ENCODE measurements at places on chromosomes 1 and 21. TPM values are rescaled to one million over a fixed set of nuclear protein-coding genes. Genes with fewer than 3 reads are reported as not detected.

The S100A9 gene
- not detected for total RNA-seq

The LRRC53 gene
- total RNA-seq = not detected

The KRTAP21-2 gene
- total RNA-seq = not detected

The LTN1 gene
- total RNA-seq = 26.5 TPM

The TGFB2 gene
- not detected for total RNA-seq

The LCE3B gene
- total RNA-seq = not detected

The KCNJ9 gene
- not detected for total RNA-seq

The CD164L2 gene
- total RNA-seq = not detected

The WNT4 gene
- not detected for total RNA-seq

DNA sequence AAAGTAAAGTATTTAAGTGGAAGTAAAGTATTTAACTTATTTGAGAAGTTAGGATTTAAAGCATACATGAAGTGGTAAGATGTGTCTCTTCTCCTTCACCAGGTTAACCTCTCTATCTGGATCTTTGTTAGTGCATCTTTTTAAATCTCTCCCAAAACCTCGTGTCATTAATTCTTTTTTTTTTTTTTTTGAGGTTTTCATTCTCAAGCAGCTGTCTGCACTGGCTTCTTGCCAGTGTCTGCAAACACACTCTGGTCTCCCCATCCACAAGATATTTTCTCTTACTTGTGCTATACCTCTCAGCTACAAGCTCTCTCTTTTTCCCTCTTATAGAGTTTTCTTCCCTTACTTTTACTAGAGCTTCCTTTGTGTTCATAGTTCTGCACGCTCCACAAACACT lies 49.0 kb downstream of the CLDN17 start:
- H3K4me1 ChIP-seq = no peaks in the 10 kb centered on the region
- no peak overlapping the region for H3K27ac ChIP-seq
- no peak overlapping the region for H3K4me3 ChIP-seq
- no peaks in the 10 kb centered on the region for H3K27me3 ChIP-seq
- H3K36me3 ChIP-seq = no peaks in the 10 kb centered on the region

GRCh38 chr1:186722711-186723309 lies 42.6 kb upstream of the PTGS2 start:
- H3K4me1 ChIP-seq = no peaks in the 10 kb centered on the region
- H3K4me3 ChIP-seq = no peak overlapping the region
- peaks cover 2% of the 10 kb centered on the region for H3K27me3 ChIP-seq
- H3K27ac ChIP-seq = no peak overlapping the region
- DNase-seq = no peak

DNA sequence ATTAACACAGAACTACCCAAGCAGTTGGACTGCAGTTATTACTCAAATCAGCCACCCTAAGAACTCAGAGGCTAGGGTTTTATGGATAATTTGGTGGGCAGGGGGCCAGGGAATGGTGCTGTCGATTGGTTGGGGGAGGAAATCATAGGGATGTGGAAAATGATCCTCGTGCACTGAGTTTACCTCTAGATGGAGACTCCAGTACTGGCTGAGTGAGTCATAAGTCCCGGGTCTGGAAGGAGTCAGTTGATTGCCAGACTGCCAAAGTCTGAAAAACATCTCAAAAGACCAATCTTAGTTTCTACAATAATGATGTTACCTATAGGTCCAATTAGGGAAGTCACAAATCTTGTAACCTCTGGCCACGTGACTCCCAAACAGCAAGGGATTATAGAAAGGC lies 257.5 kb upstream of the PRMT6 start:
- no peaks in the 10 kb centered on the region for H3K27me3 ChIP-seq
- H3K36me3 ChIP-seq = no peaks in the 10 kb centered on the region
- no peaks in the 10 kb centered on the region for H3K4me1 ChIP-seq
- no peak for DNase-seq
- no peak overlapping the region for H3K27ac ChIP-seq
- H3K4me3 ChIP-seq = no peak overlapping the region

DNA sequence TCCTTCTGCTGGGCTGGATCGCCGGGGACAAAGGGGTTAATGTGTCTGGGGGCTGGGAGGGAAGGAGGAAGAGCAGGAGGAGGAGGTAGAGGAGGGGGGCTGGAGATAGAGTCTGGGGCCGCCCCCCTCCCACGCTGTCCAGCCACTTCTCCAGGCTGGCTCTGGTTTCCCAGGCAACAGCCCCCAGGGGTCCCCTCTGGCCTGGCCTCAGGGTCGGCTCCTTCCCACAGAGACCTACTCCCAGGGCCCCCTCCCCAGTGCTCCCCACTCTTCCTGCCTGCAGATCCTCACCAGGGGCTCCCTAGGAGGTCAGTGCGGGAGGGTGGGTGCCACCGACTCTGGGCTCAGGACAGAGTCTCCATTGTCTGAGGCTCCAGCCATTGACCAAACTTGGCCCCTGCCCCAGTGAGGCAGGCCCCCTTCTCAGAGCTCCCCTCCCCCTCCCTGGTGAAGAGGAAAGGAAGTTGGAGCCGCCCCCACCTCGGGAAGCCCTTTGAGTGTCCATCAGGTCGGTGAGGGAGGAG lies 34.1 kb downstream of the ARHGEF10L start:
- no peaks in the 10 kb centered on the region for H3K27me3 ChIP-seq
- H3K27ac ChIP-seq = no peak overlapping the region
- no peak overlapping the region for H3K4me3 ChIP-seq

DNA sequence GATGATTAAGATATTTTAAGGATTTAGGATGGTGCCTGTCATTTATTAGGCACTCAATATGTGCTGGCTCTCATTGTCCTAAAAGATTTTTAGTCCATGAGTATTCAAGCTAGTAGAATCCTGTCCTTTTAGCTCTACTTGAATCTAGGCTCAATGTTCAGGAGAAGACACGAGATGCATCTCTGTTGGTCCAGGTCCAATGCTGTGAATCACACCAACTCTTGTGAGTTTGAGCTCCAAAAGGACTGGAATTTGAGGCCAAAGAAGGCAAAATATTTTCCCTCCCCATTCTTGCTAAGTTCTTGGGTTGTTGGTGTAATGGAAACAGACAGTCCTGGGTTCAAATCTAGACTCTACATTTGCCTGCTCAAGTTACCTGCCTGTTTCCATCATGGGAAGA lies 1.4 kb upstream of the PODN start:
- H3K4me3 ChIP-seq = no peak overlapping the region
- H3K4me1 ChIP-seq = peaks cover 2% of the 10 kb centered on the region
- peaks cover 57% of the 10 kb centered on the region for H3K27me3 ChIP-seq
- no peak overlapping the region for H3K27ac ChIP-seq
- H3K36me3 ChIP-seq = no peaks in the 10 kb centered on the region

GRCh38 chr1:212690816-212691403 lies 8.7 kb downstream of the BATF3 start:
- H3K4me3 ChIP-seq = no peak overlapping the region
- no peaks in the 10 kb centered on the region for H3K27me3 ChIP-seq
- no peak for DNase-seq
- H3K36me3 ChIP-seq = peaks cover 51% of the 10 kb centered on the region
- peak overlapping the region; percentile 67 for H3K27ac ChIP-seq

DNA sequence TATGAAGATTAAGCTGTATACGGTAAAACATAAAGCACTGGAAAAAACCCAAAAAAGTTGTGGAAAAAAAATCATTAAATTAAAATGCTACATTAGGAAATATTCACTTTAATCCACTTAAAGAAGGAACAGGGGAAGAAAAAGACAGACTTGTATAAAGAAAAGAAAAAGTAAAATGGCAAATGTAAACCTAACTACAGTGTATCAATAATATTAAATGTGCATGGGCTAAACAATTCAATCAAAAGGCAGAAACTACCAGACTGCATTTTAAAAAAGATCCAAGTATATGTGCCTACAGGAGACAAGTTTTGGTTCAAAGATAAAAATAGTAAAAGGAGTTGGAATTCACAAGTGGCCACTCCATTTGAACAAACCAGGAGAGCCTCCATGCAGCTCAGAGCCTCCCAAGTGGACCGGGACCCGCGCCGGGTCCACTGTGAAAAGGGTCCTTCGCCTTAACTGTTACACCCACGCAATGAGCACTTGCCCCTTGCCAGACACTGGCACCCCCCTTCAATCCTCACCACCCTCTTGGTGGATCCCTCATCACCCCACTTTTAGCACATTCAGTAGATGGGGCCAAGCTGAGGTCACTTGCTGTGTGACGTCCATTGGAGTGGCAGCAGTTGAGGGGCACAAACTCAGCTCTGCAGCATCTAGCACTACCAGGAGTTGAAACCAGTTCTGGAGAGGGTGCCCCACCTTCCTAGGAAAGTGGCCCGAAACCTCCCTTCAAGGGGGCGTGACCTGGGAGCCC lies 898 bp downstream of the C1orf174 start:
- no peak for DNase-seq
- peak overlapping the region; percentile 99 for H3K27ac ChIP-seq
- no peaks in the 10 kb centered on the region for H3K27me3 ChIP-seq

DNA sequence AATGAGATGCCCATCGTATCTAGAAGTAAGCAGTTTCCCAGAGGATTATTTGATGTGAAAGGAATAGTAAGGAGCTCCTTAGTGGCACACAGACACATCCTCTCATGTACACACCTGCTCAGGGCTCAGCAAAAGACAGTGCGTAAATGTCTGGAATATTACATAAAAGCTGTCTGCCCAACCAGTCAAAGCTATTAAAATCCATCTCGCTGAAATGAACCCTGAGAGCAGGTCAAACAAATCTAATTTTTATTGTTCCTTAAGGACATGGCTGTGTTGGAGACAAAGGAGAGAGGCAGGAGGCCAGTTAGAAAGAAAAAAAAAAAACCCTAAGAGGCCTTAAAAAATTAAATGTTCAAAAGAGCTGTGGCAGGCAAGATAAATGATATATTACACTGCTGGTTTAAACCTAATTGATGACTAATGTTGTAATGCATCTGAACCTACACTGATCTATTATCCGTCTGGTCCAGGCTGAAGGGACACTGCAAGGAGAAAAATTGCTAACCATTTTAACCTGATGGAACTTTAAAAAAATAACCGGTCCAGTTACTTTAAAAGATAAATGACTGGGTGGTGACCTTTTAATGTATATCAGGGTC lies 58.5 kb upstream of the FGGY start:
- H3K4me1 ChIP-seq = no peaks in the 10 kb centered on the region
- H3K36me3 ChIP-seq = no peaks in the 10 kb centered on the region
- H3K27ac ChIP-seq = no peak overlapping the region
- DNase-seq = no peak
- peaks cover 7% of the 10 kb centered on the region for H3K27me3 ChIP-seq
- H3K4me3 ChIP-seq = no peak overlapping the region

GRCh38 chr21:15001857-15002606 lies 62.8 kb downstream of the NRIP1 start:
- peaks cover 31% of the 10 kb centered on the region for H3K4me1 ChIP-seq
- H3K27ac ChIP-seq = no peak overlapping the region
- H3K36me3 ChIP-seq = no peaks in the 10 kb centered on the region
- H3K4me3 ChIP-seq = no peak overlapping the region

- peak; percentile 94 for DNase-seq
- H3K36me3 ChIP-seq = no peaks in the 10 kb centered on the region
- H3K27me3 ChIP-seq = no peaks in the 10 kb centered on the region
- H3K4me1 ChIP-seq = peaks cover 6% of the 10 kb centered on the region
Measured at GRCh38 chr1:228275430-228276173, 67.8 kb downstream of the OBSCN start.

DNA sequence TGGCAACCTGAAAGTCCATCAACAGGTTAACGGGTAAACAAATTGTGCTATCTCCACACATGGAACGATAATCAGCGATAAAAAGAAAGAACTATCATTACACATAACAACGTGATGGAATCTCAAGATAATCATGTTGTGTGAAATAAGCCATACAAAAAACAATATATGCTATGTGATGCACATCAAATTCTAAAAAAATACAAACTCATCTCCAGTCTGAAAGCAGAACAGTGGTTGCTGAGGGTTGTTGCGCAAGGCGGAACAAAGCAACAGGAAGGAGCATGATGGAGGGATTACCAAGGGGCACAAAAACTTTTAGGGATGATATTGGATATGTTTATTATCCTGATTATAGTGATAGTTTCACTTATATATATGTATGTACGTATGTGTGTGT lies 324.8 kb downstream of the VAV3 start:
- no peak overlapping the region for H3K27ac ChIP-seq
- H3K4me1 ChIP-seq = no peaks in the 10 kb centered on the region
- no peak for DNase-seq
- no peak overlapping the region for H3K4me3 ChIP-seq
- no peaks in the 10 kb centered on the region for H3K27me3 ChIP-seq
- no peaks in the 10 kb centered on the region for H3K36me3 ChIP-seq

DNA sequence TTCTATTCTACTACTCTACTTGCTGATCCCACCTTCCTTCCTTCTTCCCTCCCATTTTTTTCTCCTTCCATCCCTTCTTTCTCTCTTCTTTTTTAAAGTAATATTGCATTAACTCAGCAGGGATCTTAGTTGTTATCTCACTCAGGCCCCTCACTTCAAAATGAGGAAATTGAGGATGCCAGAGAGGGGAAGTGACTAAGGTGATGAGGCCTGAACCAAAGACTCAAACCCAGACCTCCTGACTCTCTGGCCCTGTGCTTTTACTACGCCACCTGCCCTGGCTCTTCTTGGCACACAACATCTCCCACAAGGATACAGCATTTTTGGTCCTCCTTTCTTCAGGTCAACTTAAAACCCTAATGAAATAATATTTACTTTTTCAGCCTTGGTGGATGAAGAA lies 151.7 kb upstream of the ZNF648 start:
- DNase-seq = no peak
- H3K36me3 ChIP-seq = no peaks in the 10 kb centered on the region
- no peaks in the 10 kb centered on the region for H3K4me1 ChIP-seq
- H3K4me3 ChIP-seq = no peak overlapping the region

DNA sequence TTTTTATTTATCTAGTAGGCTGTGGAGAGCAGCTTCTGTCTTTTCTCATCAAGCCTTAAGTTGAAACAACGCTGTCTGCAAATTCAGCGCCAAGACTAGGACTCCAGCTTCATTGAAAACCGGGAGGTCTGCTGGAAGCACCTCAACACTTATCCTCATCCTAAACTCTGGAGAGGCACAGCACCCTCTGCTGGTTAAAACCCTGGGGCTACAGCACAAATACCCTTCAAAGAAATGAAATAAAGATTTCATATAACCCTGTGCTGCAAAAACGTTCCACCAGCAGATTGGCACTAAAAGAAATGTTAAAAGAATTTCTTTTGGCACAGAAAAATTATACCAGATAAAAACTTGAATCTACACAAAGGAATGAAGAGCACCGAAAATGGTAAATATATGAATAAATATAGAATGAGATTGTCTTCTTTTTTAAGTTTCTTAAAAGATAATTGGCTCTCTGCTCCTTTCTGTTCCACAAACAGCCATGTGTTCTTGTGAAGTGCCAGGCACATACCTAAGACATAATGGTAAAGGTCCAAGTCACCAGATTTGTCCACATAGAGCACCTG lies 227.7 kb upstream of the SAMSN1 start:
- H3K4me3 ChIP-seq = no peak overlapping the region
- no peaks in the 10 kb centered on the region for H3K4me1 ChIP-seq
- H3K36me3 ChIP-seq = no peaks in the 10 kb centered on the region

GRCh38 chr21:16215663-16216183 lies 485.9 kb downstream of the USP25 start:
- no peak overlapping the region for H3K4me3 ChIP-seq
- DNase-seq = no peak
- no peaks in the 10 kb centered on the region for H3K4me1 ChIP-seq

All from activated CD4-positive, alpha-beta memory T cell treated with anti-CD3 and anti-CD28 coated beads, Interleukin-2, amount 10 ng/mL, durations not matched to agents 7 days and 5 days (primary cell).